Erythroblast (primary cell): ENCODE measurements at places on chromosomes 16 and 17.
A peak's percentile ranks its signal among the peaks of the same experiment; 100 is the strongest.

- no peak for DNase-seq
These were observed 36.0 kb downstream of the ZFHX3 start for GRCh38 chr16:73011926-73012325.

- DNase-seq = no peak
These were observed 106.8 kb downstream of the CCDC182 start for GRCh38 chr17:57638284-57638683.

DNA sequence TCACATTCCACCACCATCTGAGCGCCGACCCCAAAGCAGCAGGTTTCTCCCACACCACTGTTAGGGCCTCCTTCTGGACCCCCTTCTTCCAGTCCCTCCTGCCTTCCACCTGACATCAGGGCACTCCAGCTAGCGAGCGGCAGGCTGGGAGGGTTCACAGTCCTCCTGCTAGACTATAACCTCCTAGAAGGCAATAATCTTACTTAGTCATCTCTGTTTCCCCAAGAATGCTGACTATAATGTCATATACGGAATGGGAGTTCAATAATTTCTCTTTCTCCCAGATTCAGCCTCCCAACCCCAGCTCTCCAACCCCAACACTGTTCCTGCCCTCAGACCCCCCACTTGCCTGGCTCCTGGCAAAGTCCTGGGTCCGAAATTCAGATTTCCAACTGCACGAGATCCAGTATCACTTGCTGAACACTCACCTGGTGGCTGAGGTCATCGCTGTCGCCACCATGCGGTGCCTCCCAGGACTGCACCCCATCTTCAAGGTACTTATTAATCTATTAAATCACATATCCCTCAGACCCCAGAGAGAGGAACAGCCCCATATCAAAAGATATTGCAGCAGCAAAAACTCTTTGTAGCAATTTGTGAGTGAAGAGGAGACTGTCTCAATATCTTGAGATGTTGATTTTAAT is 5.6 kb downstream of the ALOX12 start:
- DNase-seq = peak; percentile 50

- DNase-seq = no peak
These were observed 1.6 kb downstream of the ZNF423 start for GRCh38 chr16:49854188-49854795.

DNA sequence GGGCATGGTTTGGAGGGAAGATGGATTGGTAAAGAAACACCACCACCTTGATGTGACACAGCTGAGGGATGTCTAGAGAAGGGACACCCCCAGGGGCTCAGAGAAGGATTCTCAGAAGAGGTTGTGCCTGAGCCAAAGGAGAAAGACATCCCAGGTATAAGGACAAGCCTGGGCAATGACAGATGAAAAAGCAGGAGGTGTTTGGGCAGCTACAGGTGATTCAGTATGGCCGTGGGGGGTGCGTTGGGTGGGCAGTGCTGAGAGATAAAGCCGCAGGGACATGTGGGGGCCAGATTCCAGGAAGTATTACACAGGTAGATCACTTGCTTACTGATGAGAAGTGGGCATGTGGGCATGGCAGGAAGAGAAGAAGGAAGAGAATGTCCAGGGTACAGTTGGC is 7.0 kb downstream of the TMEM95 start:
- DNase-seq = no peak

DNA sequence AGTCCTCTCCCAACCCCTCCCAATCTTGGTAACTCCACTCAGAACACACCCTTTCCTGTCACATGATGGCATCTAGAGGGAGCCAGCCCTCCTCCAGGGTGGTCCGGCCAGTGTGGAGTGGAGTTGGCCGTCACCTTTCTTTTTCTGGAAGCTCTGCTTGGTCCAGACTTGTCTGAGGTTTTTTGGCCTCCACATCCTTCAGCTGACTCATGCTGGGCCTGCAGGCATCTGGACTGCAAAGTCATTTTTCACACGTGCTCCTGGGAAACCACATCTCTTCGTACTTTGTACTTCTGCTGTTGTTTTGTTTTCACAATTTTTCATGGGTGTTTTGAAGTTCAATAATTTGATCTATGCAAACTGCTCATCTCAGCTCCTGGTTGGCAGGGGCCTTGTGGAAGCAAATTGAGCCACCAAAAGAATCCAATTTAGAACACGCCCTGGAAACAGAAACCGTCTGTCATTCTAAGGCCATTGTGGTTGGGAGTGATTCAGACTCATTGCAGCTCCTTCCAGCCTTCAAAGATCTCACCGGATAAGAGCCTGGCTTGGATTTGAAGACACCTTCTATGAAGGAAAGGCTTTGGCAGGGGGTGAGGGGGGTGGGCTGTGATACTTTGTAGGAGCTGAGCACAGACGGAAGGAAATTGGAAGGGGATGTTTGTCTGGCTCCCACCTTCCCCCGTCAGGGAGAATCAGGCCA is 42.4 kb upstream of the NF1 start:
- peak; percentile 12 for DNase-seq

DNA sequence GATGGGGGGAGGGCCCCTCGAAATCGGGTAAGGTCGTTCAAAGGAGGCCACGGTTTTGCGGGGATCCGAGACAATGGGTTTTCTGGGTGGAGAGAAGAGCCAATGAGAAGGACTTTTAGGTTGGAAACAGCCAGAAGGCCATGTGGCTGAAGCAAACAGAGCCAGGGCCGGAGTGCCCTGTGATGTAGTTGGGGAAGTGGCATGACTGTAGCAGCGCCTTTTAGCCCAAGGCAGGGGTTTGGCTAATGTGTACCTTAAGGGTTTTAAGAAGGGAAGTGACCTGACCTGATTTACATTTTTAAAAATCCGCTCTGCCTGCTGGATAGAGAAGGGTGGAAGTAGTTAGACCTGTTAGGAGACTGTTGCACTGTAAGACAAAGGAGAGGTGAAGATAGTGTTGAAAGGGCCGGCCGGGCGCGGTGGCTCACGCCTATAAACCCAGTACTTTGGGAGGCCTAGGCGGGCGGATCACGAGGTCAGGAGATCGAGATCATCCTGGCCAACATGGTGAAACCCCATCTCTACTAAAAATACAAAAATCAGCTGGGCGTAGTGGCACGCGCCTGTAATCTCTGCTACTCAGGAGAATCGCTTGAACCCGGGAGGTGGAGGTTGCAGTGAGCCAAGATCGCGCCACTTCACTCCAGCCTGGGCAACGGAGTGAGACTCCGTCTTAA is 1.0 kb downstream of the LYRM1 start:
- peak; percentile 55 for DNase-seq

DNA sequence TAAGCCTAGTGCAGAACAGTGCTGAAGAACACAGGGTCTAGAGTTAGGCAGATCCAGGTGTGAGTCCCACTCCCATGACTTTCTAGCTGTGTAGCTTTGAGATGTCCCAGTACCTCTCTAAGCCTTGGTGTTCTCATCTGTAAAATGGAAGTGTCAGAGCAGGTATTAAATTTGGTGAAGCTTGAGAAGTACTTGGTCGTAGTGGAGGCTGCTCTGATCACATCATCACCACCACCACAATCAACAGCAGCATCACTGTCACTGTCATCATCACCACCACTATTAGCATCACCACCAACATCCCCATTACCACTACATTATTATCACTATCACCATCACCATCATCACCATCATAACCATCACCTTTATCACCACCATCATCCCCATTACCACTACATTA is 132.1 kb downstream of the CMIP start:
- DNase-seq = no peak

DNA sequence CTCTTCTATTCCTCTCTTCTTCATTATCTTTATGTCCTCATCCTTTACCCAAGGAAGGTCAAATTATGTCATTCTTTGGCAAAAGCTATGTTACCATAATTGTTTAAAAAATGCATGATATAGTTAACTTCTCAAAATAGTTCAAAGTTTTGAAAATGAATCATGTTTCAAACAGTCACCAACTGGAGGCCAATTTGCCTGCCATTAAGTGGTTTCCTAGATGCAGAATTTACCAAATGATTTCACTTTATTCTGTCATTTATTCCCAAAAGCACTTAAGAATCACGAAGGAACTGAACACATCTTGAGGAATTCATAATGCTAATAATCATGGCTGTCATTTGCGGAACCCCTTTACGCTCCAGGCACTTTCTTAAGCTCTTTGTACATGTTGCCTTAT is 190.9 kb upstream of the CDH11 start:
- no peak for DNase-seq

- DNase-seq = no peak
These were observed 96.7 kb downstream of the CDYL2 start for GRCh38 chr16:80707686-80708085.

DNA sequence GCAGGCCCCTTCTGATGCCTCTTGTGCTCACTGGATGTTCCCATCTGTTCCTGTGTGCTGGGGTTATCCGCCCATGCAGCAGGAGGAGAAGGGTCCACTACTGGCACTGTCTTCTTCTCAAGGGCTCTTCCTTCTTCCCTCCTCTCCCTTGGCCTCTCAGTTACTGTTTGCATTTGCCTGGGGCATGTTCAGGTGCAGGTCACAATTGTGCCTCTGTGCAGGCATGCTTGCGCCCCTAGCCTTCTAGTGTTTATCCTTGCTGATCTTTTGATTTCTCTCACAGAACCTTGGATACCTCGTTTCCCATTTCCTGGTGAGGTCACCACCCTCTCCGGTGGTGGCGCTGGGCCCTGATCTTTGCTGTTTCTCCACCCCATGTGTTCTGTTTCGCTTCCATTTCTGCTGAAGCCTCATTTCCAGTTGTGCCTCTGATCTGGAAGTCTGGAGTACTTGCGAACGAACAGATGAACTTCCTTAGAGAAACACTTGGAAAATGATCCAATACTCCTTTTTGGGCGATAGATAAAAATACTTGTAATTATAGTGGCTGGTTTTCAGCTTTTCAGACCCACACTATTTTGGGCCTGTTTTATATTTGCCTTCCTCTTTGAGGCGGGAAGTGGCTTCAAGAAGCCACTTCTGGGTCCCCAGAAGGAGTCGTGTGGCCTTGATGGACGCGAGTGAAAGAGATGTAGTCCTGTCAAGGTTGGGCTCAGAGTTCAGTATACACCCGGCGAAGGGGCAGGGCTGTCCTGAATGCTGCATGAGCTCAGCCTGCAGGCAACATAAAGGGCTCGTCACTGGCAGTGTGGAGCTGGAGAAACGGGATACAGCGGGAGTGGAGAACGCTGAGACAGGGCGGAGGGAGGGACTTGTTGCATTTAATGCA is 312.9 kb downstream of the SNX29 start:
- DNase-seq = no peak

DNA sequence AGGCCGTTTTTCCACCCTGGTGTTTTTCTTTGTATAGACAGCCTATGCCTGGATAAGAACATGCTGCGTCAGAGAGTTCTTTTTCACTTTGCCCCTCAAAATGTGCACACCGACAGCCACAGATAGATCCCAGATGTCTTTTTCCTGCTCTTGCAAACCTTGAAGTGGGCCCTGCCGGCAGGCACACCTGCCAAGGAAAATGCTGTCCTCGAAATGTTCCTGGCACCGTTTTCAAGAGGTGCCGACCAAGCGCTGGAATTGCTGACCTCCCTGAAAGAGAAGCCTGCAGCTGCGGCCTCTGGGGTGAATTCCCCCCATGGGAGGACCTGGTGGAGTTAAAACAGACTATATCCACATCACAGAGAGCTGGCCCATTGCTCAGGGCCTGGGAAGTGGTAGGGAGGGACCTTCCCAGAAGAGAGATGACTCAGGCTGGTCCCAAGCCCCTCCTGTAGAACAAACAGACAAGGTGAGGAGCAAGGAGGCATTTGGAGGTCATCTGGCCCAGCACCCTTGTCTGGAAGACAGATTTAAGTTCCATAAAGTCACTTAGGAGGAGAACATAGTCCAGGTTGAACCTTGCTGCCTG is 668.1 kb downstream of the MAF start:
- DNase-seq = no peak

DNA sequence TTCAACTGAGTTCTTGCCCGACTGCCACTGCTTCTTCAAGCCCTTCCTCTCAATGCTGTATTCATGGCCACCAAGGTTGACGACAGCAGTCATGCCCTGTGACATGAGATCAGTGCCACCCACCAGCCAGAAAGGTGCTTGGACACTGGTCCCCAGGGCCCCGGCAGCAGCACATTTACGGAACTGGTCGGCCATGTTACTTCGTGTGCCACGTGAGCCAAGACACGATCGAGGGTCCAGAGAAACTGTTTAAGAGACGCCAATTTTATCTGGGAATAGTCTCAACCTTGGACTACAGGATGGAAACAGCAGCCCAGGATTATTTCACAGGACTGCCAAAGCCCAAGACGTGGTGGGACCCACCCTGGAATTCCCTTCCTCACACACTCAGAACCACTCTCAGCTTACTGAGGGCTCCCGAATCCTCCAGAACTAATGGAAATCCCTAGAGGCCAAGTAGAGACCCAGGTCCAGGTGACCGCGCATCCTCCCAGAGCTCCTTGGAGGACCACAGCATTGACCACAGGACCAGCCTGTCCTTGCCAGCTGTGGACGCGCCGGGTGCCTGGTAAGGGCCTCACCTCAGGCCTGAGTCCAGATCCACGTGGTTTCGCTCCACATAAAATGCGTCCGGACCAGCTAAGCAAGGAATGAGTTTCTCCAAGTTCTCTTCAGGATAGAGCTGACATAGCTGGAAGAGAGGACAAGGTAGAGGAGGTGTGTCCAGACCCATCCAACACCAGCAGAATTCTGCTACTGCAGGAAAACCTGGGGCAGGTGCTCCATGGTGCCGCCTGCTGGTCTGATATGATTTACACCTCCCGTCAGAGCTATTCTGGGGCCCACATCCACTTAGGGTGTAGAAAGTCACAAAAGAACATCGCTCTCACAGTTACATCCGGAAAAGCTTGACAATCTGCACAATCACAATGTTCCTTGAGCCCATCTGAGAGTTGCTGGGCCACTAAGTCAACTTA is 28.2 kb downstream of the MAP1LC3B start:
- no peak for DNase-seq

GRCh38 chr17:45052052-45052772 is 780 bp upstream of the DCAKD start:
- DNase-seq = peak; percentile 65

DNA sequence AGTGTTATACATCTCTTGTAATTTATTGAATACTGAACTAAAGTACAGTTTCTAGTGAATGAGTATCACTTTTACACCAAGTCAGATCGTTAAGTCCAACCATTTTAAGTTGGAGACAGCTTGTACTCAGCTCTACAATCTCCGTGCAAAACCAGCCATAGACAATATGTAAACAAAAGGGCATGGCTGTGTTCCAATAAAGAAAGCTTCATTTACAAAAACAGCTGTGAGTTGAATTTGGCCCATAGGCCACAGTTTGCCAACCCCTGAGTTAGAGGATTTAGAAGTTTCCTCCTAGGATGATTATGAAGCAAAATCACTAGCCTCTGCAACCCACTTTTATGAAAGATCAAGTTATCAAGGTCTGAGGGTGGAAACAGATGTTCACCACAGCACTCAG is 105.7 kb upstream of the RCVRN start:
- no peak for DNase-seq
